Kidney (tissue), 22 donors: ENCODE measurements at places on chromosomes 7 and 10.

GRCh38 chr10:31593124-31593523 is 274.1 kb downstream of the ZEB1 start:
- DNase-seq = no peak

GRCh38 chr7:132977234-132977633 is 104.7 kb downstream of the CHCHD3 start:
- no peak for DNase-seq

DNA sequence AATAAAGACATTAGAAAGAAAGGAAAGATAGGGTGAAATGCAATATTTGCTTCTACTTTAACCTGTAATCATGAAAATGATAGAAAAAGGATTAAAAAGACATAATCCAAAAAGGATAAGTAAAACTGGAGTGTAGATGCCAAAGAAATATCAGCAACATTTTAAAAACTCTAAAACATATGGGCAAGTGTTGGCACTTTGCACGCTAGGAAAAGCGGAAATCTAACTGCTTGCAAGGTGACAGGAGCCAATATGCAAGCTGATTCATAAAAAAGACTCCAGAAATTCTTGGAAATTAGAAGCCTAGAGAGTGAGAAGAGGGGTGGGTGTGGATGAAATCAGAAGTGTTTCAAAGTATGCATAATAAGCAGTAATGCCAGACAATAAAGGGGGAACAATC is 161.1 kb downstream of the SEMA3E start:
- no peak for DNase-seq

- peak; percentile 78 for DNase-seq
Measured at GRCh38 chr7:100829150-100829716, 1.9 kb upstream of the EPHB4 start.

DNA sequence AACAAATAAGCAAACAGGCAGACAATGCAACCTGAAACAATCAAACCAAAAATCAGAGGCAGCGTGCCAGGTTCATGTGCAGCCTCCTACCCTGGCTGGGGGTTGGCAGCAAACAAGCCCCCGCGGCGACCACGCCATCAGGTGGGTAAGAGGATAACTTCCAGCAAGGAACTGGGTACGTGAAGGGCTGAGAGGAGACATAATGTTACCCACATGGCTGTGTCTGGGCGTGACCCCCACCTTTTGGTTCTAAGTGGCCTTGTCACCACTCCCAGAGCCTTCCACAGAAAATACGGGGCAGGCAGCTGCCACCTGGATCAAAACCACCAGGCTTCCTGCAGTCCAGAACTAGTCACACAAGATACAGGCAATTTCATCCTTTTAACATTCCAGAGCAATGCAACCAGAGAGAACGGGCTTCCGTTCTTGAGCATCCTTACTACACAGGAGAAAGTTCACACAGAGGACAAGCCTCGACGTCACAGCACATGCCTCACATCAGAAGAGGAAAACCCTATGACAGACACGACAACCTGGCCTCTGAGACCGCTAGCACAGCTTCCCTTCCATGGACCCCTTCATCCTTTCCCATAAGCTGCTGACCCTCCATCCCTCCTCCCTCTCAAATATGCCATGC is 171.0 kb downstream of the GRID1 start:
- DNase-seq = no peak

DNA sequence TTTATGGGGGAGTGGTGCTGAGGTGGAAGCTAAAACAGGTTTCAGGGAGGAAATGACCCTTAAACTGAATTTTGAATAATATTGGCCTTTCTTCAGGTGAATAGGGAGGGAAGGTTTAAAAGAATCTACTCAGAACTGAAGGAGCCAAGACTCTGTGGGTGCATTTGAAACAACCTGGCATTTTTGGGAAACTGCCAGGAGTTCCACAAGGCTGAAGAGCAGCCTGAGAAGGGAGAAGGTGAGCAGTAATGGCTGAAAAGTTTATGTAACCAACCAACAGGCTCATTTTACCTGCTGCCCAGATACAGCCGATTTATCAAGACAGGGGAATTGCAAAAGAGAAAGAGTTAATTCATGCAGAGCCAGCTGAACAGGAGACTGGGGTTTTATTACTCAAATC is 4.0 kb upstream of the PANK1 start:
- DNase-seq = no peak

DNA sequence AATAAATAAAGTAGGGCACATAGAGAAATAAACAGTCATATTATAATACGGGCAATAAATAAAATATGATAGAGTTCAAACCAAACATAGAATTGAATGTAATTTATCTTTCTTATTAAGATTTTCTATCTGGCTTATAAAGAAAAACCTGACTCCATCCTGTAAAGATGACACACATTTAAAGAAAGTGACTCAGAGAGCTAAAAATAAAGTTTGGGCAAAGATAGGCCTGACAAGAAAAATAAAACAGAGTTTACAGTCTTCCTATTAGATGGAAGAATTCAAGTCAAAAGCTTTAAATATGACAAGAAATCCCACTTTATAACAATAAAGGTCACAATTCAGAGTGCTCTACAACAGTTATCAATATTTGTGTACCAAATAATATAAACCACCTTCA is 580.6 kb downstream of the PHTF2 start:
- no peak for DNase-seq

DNA sequence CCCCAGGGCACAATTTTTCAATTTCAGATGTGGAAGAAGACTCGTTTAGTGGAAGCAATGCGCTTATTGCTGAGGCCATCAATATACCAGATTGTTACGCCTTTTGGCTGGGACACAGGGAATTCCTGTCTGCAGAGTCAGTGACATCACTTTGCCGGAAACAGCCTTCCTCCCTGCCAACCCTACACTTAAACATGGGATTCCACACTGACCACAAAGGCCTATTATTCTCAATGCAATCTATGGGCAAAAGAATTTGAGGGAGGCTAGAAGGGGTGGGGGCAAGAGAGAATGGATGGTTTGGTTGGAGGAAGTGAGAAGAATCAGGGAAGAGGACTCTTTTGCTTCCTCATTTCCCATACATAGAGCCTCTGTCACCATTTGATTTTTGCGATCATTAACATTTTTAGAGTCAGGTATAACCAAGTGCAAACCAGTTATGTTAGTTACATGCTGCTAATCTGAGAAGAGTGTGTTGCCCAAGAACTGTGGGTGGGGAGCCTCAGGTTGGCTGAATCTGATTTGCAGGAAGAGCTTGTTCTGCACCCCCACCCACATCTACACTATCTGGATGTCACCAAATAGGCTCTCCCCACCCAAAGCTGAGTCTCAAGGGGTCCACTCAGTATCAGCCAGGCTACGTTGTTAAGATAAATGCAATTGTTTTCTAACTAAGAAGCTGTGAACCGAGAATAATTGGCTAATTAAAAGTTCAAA is 58.2 kb downstream of the ENTPD1 start:
- DNase-seq = peak; percentile 42

- DNase-seq = no peak
Measured at GRCh38 chr10:69409968-69410367, 6.8 kb downstream of the TACR2 start.

- DNase-seq = no peak
Measured at GRCh38 chr7:45701701-45702510, 127.7 kb downstream of the ADCY1 start.

- DNase-seq = no peak
Measured at GRCh38 chr10:72323771-72324191, 30.9 kb downstream of the DNAJB12 start.

- no peak for DNase-seq
Measured at GRCh38 chr7:133530682-133531081, 277.8 kb downstream of the EXOC4 start.

GRCh38 chr10:114998993-114999392 is 61.0 kb downstream of the TRUB1 start:
- DNase-seq = no peak

DNA sequence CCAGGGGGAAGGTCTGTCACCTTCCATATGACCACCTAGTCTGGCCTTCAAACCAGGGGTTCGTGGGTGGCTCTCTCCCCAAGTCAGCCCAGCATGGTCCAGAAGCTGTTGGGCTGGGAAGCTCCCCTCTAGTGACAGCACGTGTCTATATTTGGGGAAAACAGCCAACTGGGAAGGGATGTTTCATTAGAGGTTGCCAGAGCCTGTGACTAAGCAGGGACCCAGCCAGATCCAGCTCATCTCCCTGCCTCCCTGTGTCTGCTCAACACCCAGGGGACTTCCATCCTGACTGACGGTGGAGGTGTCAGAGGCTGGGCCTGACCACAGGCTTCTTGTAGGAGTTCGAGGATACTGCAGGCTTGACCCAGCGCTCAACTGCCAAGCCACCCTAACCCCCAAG is 10.5 kb downstream of the STYXL1 start:
- no peak for DNase-seq

- DNase-seq = peak; percentile 48
Measured at GRCh38 chr10:72736828-72737220, 44.9 kb downstream of the MCU start.

DNA sequence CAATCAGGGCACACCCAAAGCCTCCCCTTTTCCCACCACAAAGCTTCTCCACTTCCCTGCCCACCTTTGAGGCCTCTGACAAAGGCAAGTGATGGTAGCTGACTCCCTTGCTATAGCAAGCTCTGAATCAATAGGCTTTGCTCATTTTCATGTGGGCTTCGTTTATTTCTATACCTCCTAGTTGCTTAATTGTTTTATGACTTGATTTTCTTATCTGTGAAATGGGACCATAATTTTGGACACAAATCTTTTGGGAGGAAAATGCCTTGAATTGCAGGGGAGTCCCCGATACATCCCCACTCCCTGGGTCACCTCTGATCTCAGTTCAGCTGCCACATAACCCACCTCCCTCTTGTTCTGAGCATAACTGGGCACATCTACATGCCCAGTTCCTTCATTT is 13.7 kb upstream of the DLG5 start:
- no peak for DNase-seq

DNA sequence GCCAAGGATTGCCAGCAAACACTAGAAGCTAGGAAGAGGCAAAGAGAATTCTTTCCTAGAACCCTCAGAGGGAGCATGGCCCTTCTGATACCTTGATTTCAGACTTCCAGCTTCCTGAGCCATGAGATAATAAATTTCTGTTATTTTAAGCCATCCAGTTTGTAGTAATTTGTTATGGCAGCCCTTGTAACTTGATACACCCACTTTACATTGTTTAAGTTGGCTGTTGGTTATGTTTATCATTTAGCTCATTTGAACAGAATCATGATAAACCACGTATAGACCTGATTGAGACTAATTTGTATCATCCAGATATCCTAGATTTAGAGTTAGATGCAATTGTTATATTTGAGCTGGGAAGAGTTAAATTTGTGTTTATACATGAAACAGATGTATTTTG is 9.4 kb upstream of the TES start:
- DNase-seq = no peak
